Nucleus accumbens (tissue), 56 donors: ENCODE measurements at places on chromosomes 4 and X.

DNA sequence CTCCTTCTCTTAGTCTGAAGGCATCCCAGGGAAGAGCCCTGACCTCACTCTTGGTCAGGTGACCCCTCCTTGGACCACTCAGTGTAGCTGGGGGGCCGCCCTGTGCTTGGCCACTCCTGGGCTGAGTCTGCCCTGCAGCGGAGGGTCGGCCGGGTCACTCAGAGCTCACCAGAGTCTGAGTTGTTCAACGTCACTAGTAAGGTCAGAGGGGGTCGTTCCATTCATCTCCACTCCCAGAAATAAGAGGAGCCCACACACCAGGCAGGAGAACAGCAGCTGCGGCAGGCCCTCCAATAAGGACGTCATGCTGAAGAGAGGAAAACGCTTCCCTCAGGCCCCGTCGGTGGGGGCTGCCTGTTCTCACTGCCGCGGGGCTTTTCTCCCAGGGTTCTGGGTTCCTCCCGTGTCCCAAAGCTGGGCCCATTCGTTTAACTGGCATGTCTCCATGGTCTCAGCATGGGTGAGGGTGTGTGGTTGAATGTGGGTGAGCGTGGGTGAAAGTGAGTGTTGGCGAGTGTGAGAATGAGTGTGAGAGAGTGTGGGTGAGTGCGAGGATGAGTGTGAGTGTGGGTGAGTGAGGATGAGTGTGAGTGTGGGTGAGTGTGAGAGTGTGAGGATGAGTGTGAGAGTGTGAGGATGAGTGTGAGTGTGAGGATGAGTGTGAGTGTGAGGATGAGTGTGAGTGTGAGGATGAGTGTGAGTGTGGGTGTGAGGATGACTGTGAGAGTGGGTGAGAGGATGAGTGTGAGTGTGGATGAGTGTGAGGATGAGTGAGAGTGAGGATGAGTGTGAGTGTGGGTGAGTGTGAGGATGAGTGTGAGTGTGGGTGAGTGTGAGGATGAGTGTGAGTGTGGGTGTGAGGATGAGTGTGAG is 47.7 kb downstream of the ING2 start:
- no peak for DNase-seq

DNA sequence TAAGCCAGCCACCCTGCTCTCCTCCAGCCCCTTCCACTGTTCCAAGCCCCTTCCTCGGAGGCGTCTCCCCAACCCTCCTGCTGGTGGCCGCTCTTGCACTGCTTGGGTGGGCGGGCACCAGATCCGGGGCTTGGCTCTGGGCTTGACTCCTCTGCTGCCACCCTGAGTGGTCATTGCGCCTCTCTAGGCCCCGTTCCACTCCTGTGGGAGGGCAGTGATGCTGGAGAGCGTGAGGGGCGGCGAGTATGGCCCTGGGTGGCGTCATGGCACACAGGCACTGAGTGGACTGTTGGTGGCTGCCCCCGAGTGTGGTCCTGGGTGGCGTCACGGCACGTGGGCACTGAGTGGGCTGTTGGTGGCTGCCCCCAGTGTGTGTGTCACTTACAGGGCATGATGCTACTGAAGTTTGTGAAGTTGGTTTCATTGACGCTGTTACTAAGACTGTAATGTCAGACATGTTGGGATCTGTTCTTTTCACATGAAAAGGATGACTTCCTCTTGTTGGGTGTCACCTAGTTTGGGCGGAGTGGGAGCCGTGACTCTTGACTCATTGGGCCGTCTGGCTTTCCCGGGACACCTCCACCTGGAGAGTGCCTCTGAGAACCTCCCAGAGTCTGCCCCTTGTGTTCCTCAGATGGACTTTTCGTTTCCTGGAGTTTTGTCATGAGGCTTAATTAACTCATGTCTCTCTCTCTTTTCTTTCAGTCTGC is 55.9 kb upstream of the HGFAC start:
- DNase-seq, result no peak

DNA sequence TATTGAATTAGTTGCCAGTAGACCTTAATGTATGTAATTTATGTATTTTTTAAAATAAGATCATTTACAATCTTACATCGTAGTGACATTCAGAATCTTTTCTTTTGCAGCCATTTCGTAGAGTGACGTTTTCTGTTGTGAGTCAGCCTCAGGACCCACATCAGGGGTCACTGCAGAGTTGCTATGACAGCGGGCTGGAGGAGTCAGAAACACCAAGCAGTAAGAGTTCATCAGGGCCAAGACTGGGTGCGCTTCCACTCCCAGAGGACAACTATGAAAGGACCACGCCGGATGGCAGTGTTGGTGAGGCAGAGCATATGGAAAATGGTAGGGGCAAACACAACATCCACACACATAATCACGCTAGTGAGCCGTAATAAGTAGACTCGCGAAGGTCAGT is 199.9 kb downstream of the PCDH7 start:
- DNase-seq, result no peak

GRCh38 chr4:73070074-73070390 is 516 bp upstream of the COX18 start:
- no peak for DNase-seq

DNA sequence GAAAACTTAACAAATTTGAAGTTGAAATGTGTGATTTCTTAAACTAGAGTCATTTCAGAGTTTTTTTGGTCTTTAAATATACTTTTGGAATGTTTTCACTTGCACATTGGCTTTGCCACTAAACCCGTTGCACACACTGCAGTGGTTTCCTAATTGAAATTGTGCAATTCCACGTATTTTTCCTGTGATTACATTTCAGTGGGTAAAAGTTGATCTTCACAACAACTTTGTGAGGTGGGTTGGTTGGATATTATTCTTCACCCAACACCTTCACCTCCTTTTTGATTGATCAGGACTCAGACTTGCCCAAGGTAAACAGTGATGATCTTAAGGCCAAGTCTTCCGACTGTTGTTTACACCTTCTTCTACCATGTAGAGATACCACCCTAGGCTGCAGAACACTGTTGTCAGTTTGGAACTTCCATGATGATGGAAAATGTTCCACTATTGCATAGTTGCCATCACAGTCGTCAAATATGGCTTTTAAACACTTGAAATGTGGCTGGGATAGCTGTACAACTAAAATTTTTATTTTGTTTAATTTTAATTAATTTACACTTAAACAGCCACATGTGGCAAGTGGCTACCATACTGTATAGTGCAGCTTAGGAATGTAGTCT is 13.7 kb downstream of the SEPTIN11 start:
- no peak for DNase-seq

GRCh38 chr4:2333916-2334644 is 72.2 kb upstream of the MXD4 start:
- no peak for DNase-seq

GRCh38 chrX:16316331-16316730 is 149.1 kb downstream of the MAGEB17 start:
- DNase-seq, result no peak

DNA sequence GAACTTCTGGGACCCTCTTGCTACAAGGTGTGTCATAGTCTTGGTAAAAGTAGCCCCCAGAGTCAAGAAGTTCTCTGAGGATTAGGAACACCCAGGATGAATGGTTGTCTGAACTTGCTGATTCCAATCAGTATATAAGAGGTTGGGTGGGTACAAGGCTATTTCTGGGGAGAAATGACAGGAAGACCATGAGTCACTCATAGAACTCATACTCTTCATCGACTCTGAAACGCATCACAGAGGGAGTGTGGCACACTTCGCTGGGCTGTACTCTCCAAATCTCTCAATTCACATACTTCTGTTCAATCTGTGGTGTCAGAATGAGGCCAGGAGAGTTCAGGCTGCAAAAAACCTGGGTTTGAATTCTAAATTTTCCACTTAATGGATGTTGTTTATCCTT is 193.2 kb upstream of the LEF1 start:
- no peak for DNase-seq

DNA sequence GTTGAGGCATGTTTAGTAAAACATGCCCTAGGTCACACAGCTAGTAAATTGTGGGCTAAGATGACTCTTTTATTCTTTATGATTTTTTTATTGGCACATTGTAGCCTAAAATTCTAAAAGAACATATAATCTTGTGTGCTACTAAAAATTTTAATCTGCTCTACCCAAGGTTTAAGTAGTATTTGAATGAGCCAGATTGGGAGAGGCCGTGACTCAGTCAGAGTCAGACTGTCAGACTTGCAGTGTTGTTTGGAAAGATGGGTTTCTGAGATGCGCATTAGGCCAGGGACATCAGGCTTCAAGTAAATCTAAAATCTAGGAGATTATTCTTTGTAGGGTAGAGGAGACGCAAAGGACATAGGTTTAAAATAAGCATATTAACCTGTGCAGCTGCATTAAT is 30.7 kb upstream of the TMPRSS11E start:
- no peak for DNase-seq

DNA sequence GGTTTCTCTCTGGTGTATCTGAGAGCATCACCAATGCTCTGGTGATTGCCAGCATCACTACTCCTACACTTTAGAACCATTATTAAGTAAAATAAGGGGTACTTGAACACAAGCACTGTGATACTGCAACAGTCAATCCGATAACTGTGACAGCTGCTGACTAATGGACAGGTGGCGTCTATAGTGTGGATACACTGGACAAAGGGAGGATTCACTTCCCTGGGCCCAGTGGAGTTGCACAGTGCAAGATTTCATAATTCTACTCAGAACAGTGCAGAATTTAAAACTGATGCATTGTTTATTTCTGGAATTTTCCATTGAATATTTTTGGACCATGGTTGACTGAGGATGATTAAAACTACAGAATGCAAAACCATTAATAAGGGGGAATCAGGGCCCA is 97.8 kb downstream of the SHROOM3 start:
- DNase-seq, result no peak

- DNase-seq, result no peak
Measured at GRCh38 chrX:70026112-70026850, 23.5 kb downstream of the AWAT2 start.

GRCh38 chr4:155119006-155119405 is 89.4 kb upstream of the NPY2R start:
- no peak for DNase-seq
